HuH-7.5 (cell line): ENCODE measurements at places on chromosomes 12 and 14.
A peak's percentile ranks its signal among the peaks of the same experiment; 100 is the strongest.

- DNase-seq, result no peak
Observed at GRCh38 chr12:131242741-131243496, 289.2 kb downstream of the ADGRD1 start.

GRCh38 chr12:84924981-84925380 lies 12.4 kb upstream of the SLC6A15 start:
- DNase-seq, result no peak

DNA sequence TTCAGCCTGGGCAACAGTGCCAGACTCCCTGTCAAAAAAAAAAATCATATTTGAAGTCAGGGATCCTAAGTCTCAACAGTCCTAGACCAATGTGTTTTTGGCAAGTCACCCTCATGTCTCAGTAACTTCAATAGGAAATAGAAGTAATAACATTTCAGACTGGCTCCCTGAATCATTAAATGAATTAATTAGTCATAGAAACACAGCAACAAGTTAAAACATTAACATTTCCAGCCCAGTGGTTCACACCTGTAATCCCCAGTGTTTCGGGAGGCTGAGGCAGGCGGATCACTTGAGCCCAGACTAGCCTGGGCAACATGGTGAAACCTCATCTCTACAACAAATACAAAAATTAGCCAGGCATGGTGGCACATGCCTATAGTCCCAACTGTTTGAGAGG lies 125.2 kb downstream of the GTF2A1 start:
- no peak for DNase-seq

GRCh38 chr12:52362118-52362726 lies 5.1 kb downstream of the KRT85 start:
- no peak for DNase-seq

- DNase-seq, result no peak
Observed at GRCh38 chr14:95437715-95438114, 78.7 kb downstream of the SYNE3 start.

GRCh38 chr14:94559638-94560290 lies 1.5 kb upstream of the SERPINA4 start:
- no peak for DNase-seq

DNA sequence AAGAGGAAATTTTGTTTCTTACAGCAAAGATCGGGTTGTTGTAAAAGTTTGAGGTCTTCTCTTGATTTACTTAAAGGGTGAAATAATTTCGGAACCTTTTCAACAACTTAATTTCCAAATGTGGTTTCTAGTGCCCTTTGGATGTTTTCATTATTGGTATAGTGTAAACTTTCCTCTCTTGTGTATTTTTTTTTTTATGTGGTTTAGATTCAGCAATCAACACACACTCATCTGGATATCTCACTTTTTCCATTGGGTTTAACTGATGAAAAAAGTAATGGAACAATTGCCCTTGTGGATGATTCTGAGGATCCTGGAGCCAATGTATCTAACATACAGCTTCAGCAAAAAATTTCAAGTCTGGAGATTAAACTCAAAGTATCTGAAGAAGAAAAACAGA lies 116.3 kb downstream of the CCDC91 start:
- DNase-seq, result no peak

DNA sequence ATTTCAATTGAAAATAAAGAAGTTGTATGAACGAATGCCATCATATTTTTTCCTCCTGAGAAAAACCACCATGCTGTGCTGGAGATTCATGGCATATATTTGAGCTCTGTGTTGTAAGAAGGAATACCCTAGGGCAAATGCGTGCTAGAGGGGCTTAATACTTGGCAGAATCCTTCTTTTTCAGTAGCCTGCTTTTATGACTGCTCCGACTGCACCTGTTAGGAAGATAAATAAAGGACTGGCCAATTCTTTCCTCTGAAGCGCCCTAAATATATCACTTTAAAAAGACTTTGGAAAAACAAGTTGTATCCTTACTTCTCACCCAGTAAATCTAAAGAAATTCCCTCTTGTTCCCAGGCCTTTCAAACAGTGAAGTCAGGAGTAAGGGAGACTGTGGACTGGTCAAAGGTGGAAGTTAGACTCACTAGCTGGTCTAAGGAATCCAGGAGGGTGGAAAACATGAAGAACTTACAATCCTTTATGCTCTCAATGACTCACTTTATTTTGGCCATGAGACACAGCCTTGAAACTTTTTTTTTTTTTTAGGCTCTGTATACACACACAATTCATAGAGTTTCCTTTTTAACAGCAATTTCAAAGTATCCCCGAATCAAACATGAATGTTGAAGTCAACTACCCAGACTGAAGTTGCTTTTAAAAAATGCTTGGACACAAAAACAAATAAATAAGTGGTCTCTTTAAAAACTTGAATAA lies 5.2 kb downstream of the MYBPC1 start:
- DNase-seq, result no peak

- DNase-seq, result no peak
Observed at GRCh38 chr12:5945071-5946008, at the start of gene ANO2. ANO2 (minus strand) TSS chr12:5945259; CDS start chr12:5945217, 42 bp downstream.

DNA sequence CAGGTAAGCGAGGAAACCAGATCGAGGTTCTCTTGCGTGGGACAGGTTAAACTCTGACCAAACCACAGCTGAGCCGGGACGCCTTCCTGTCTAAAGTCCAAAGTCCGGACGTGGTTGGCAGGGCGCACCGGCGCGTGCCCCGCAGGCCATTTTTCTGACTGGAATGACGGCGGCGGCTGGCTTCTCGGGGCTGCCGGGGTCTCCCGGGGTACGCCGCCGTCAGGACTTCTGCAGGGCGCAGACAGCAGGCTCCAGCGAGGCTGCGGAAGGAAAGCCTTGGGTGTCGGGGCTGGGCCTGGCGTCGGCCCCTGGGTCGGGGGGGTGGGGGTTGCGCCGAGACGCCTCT lies 32.8 kb downstream of the MIA2 start:
- DNase-seq, result peak; percentile 12

DNA sequence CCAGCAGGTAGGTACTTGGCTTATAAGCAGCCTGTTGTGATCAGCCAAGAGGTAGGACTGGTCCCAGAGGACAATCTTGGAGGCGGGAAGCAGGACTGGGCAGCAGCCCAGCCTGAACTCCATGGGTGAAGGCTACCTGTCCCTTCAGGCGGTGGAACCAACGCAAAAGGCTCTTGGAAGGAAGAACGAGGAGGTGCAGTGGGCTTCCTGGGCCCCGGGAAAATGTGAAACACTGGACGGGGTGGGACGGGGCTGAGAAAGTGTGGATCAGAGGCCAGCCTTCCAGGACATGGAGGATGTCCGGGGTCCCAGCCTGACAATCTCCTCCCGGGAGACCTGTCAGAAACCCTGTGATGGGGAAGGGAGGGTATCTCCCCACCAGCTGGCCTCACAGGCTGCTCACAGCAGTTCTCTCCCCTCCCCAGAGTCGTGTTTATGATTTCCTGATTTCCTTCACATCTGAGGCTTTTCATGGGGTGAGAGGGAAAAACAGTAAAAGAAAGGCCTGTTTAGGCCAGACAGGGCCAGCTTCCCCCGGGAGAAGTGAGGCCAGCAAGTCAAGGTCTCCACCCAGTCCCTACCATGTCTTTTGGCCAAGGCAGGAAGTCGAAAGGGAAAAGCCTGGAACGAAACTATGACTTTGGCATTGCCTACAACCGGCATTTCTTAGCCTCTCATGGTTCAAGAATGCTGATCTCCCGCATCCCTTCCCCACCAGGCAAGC lies 11.3 kb downstream of the CMKLR1 start:
- no peak for DNase-seq

DNA sequence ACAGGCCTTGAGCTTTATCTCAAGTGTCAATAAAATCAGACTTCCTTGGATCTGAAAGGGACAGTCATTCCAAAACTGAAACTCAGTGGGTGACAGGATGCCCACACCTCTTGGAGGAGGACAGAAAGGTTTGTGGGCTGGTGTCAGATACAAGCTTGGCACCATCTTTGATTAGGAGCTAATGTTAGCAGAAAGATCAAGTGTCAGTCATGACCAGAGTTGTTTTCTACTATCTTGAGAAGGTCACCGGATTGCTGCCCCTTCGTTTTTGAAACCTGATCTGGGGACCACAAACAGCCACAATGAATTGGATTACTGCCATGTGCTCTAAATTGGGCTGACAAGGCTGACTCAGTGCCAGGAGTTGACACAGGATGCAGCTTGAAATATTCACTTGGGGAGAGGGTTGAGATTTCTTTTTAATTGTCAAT lies 88.3 kb downstream of the OTOGL start:
- no peak for DNase-seq

DNA sequence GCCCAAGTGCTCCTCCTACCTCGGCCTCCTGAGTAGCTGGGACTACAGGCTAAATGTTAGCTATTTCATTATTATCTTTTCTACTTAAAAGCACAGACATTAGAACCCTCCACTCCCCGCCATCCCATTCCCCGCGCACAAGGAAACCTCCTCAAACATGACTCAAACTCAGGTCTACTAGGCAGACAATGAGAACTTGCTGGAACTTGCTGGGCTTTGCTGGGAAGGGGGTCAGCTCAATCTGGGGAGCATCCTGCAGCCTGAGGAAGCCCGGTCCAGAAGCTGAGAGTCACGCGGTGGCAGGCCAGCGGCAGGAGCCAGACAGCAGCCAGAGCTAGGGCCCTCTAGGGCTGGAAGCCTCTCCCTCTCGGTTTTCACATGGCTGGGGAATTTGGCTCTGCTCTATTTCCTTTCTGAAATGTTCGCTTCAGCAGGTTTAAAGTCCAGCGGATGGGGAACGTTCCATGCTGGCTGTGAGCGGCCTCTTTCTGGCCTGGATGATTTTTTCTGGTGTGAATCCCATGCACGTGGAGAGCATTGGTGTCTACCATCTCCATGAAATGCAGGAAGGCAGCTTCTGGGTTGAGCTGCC lies 68.5 kb downstream of the SLC6A12 start:
- DNase-seq, result no peak

GRCh38 chr14:59282378-59282765 lies 93.9 kb downstream of the DAAM1 start:
- no peak for DNase-seq

- DNase-seq, result no peak
Observed at GRCh38 chr14:106013879-106014376, 487.5 kb downstream of the TMEM121 start.

- no peak for DNase-seq
Observed at GRCh38 chr12:37541356-37541755, 775.2 kb upstream of the ALG10B start.

DNA sequence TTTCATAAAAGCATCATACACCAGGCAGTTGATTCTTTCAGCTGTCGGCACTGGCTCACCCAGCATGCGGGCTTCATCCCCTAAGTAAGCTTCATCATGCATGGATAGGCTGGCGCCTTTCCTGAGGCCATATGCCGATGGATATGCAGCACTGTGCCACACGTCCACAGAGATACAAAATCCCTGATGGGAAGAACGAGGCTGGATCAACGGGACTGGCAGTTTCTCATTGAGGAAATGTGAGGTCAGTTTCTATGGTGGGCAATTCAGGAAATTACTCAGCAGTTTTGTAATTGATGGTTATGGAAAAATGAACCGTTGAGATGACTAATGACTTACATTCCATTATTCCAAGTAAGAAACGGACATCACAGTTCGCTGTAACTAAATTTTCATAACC lies 453.8 kb downstream of the TMEM121 start:
- no peak for DNase-seq

DNA sequence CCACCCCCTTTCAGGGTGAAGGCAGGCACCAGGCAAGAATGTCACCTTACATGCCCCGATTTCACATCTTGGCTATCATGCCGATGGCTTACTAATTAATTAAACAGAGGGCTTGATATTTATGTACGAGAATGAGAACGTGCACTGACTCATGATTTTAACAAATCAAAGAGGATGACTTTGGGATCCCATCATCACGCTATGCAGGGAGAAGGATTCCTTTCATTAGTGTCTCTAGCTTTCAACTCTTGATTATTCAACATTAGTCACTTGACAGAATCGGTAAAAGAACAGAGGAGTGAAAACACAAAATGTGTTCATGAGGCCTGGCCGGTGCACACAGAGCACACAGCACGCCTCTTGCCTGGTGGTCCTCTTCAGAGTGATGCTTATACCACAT lies 80.6 kb downstream of the PRKAB1 start:
- no peak for DNase-seq

DNA sequence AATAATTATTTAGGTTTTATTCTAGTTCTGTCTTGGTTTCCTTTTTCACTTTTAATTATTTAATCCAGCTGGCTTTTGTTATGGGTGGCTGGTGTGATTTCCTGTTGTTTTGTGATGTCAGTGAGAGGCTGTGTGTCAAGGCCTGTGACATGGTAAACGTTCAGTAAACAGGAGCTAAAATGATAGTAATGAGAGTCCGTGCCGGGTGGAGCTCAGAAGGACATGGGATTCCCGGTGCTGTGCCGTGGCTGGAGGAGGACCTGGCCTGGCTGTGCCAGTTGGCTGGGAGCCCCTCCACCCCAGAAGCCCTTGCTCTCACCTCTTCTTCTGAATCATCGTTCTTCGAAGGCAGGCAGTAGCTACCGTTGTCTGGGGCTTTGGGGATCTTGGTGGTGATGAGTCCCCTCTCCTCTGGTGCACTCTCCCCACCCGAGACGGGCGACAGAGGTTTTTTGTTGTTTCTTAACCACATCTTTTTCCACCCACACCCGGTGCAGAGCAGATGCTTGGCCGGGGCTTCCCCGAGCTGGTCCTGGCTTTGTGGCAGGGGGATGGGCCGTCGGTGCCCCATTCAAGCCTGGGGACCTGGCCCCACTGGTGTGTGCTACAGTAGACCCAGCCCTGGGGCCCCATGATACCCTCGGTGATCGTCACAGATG lies 29.1 kb downstream of the SH2B3 start:
- no peak for DNase-seq

DNA sequence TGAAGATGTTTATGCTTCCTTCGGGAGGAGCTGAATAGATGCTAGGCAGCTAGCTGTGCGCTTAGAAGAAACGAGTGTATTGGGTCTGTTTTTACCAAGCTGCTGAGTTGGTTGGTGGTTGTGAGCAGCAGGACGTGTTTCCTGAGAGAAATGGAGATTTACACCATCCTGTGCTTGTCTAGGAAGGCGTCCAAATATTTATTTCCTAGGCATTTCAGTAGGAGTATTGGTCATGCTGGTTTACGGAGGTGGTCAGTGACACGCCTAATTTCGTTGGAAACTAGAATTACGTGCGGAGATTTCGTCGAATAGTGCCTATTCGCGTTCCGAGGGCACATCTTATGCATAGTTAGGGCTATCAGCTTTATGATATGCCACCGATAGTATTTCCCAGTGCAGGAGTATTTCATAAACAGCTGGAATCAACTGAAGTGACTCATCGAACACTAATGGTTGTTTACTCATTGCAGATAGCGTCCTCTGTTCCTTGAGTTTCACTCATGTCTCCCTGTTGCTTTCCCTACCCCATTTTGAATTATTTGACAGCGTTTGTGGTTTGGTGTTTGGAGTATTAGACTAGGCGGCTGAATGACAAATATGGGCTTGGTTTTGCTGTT lies 780 bp downstream of the TBC1D15 start:
- no peak for DNase-seq
